ENCODE measurements at places on chromosomes 16 and 17. TPM values are rescaled to one million over a fixed set of nuclear protein-coding genes. Genes with fewer than 3 reads are reported as not detected.

ARL5C gene
- polyA plus RNA-seq: not detected

SLC2A4 gene
- 2.0 TPM for polyA plus RNA-seq

- no peak for DNase-seq
Measured at GRCh38 chr16:87404764-87405625, 12.9 kb downstream of the MAP1LC3B start.

GRCh38 chr17:57987581-57988300 is at the start of gene VEZF1:
Gene VEZF1 (minus strand): TSS chr17:57988254. CDS start chr17:57988111, 143 bp downstream.
- no peak for DNase-seq

GRCh38 chr16:4603624-4604170 is 11.0 kb downstream of the UBALD1 start:
- DNase-seq: no peak

- no peak for DNase-seq
Measured at GRCh38 chr16:85591381-85591780, 21.7 kb upstream of the GSE1 start.

GRCh38 chr17:72125742-72126141 is 4.9 kb downstream of the SOX9 start:
- DNase-seq: no peak

GRCh38 chr17:19991252-19991885 is 13.7 kb upstream of the AKAP10 start:
- no peak for DNase-seq

GRCh38 chr16:80065541-80065940 is 465.0 kb upstream of the MAF start:
- DNase-seq: no peak

GRCh38 chr16:78271981-78272380 is 172.5 kb downstream of the WWOX start:
- no peak for DNase-seq

DNA sequence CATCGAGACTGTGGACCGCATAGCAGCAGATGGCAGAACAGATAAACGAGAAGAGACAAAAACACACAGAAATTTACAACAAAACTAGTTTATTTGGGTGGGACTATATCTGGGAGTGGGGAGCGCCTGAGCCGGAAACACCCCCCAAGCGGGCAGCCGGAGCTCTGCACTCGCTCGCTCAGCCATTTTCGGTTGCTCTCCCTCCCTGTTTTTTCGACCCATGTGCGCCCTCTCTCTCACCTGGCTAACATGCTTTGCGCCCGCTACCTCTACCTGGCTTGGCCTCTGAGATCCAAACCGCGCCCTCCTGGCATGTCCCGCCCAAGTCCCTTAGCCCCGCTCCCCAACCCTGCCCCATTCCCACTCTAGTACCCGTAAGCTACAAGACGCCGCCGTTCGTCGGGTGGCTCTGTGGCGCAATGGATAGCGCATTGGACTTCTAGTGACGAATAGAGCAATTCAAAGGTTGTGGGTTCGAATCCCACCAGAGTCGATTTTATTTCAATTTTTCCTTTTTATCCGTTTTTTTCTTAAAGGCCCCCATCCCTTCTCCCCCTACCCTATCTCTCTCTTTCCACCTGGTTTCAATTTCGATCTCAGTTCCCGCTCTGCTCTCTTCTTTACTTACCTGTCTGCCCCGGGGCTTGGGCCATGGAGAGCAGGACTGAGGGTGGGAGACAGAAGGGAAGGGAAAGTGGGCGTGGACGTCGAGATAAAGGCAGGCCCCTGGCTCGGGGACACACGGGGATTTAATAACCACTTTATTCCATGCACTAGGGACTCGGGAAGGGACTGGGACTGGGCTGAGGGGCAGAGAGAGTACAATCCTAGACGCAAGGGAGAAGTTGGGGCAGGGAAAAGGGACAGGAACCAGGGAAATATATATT is 2.4 kb upstream of the ALOXE3 start:
- DNase-seq: no peak
